ENCODE measurements at places on chromosomes 3 and 15. TPM values are rescaled to one million over a fixed set of nuclear protein-coding genes. Genes with fewer than 3 reads are reported as not detected.

GRCh38 chr15:40253167-40253790 lies 14.4 kb downstream of the PAK6 start:
- no peak overlapping the region for H3K27ac ChIP-seq
- H3K27me3 ChIP-seq = peaks cover 22% of the 10 kb centered on the region
- peaks cover 6% of the 10 kb centered on the region for H3K36me3 ChIP-seq
- H3K4me3 ChIP-seq = peak overlapping the region; percentile 69

GRCh38 chr3:160886421-160886820 lies 130.4 kb downstream of the PPM1L start:
- H3K4me3 ChIP-seq = no peak overlapping the region
- peaks cover 3% of the 10 kb centered on the region for H3K4me1 ChIP-seq
- H3K36me3 ChIP-seq = peaks cover 5% of the 10 kb centered on the region
- H3K27me3 ChIP-seq = no peaks in the 10 kb centered on the region
- no peak overlapping the region for H3K27ac ChIP-seq

DNA sequence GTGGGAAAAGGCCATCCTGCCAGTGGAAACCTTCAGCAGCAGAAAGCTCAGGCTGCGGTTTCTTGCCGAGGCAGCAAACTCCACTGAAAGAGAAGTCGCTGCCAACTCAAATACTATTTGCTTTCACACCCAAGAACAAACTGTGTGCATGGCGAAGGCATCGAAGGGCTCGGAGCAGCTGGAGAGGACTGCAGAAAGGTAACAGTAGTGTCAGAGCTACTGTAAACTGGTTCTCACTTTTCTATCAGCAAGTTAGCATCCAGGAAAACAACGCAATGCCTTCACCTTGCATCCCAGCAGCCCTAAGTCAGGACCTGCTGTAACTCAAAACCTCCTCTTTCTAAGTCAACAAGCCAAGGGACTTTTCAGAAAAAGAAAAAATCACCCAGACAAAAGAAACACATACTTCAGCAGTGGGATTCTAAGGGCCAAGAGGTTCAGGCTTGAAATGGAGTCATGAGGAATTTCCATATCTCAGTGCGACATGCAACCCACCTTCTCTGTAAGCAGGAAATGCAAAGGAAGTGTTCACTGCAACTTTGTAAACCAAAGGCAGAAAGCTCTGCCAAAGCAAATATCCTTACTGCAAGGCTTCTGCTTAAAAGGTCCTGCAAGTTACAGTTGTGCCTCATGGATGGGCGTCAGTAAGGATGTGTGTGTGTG lies 193.5 kb downstream of the FOXP1 start:
- peaks cover 4% of the 10 kb centered on the region for H3K27me3 ChIP-seq
- peak overlapping the region; percentile 72 for H3K4me3 ChIP-seq
- no peaks in the 10 kb centered on the region for H3K36me3 ChIP-seq
- peaks cover 26% of the 10 kb centered on the region for H3K4me1 ChIP-seq
- peak overlapping the region; percentile 88 for H3K27ac ChIP-seq

DNA sequence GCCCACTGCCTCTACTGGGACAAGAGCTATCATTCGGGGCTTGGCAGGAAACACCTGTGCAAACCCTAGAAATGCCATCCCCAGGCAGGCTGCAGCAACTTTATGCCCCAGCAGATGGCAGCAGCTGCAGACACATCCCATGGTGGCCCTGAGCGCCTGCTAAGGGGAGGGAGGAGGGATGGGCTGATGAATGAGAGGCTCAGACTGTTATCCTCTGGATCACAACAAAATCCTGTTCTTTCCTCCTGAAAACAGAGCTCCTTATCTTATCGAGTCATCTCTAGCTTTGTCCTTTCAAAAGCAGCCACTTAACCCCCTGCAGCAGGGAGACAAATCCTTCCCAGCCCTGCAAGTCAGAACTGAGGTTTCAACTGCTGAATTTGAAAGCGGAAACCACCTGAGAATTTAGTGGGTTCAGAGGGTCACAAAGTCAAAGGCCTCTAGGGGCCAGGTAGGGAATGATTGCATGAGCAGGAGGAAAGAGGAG lies 90.6 kb upstream of the PROK2 start:
- DNase-seq = peak; percentile 88
- H3K27ac ChIP-seq = no peak overlapping the region
- no peaks in the 10 kb centered on the region for H3K36me3 ChIP-seq
- H3K4me3 ChIP-seq = no peak overlapping the region

GRCh38 chr15:90469723-90470122 lies 60.0 kb upstream of the CRTC3 start:
- no peaks in the 10 kb centered on the region for H3K27me3 ChIP-seq
- peaks cover 21% of the 10 kb centered on the region for H3K36me3 ChIP-seq
- H3K4me1 ChIP-seq = no peaks in the 10 kb centered on the region
- DNase-seq = no peak
- H3K27ac ChIP-seq = no peak overlapping the region
- H3K4me3 ChIP-seq = no peak overlapping the region

GRCh38 chr15:92095693-92096092 lies 242.2 kb downstream of the SLCO3A1 start:
- H3K27me3 ChIP-seq = no peaks in the 10 kb centered on the region
- no peak for DNase-seq

DNA sequence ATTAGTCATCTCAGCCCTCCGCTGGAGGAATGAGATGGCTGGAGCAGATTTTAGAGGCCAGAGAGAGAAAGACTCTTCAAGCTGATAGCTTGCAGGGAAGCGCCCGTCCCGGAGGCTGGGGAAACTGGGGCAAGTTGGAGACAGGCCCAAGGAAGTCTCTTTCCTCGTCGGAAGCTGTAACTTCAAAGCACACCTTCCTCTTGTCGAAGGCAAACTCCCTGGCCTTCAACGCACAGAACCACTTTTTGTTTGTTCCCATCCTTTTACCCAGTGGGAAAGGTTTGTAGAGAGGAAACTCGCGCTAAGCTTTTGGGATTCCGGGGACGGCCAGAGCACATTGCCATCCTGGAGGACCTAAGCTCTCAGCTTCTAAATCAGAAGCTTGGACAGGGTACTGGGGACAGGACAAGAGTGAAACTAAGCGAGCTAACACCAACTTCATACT lies 900 bp upstream of the EOMES start:
- peak overlapping the region; percentile 89 for H3K4me3 ChIP-seq
- no peaks in the 10 kb centered on the region for H3K36me3 ChIP-seq

GRCh38 chr3:157282261-157283191 lies 122.6 kb upstream of the CCNL1 start:
- peaks cover 4% of the 10 kb centered on the region for H3K4me1 ChIP-seq
- no peaks in the 10 kb centered on the region for H3K27me3 ChIP-seq
- DNase-seq = no peak
- no peak overlapping the region for H3K27ac ChIP-seq

DNA sequence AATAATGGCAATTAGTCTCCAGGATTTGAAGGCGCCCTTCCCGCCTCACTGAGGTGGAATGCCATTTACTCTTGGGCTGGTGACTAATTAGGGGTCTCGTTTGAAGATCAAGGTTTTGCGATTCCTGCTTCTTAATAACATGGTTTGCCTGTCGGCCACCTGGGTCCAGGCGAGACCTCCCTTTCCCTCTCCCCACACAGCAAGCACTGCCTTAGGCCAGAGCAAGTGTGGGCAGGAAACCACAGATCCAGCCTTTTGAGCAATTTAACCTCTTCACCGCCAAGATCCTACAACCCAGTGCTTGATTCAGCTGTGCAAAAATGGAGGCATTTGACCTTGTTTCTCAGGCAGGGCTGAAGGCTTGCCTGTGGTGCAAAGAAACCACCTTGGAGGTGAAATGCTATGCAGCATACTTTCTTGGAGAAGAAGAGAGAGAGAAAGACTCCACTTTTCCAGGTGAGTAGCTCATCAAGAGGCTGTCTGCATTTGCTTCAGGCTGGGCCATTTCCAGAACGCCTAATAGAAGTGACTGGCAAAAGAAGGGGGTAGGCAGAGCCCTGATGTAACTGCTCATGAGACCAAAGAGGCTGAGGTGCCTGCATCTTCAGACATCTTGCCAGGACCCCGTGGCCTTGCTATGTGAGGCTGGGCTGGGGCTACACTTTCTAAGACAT lies 34.1 kb upstream of the WNT5A start:
- peak overlapping the region; percentile 39 for H3K4me3 ChIP-seq
- DNase-seq = no peak
- H3K27ac ChIP-seq = peak overlapping the region; percentile 85
- H3K27me3 ChIP-seq = peaks cover 4% of the 10 kb centered on the region

GRCh38 chr3:21621181-21621651 lies 129.8 kb downstream of the ZNF385D start:
- H3K4me1 ChIP-seq = no peaks in the 10 kb centered on the region
- H3K27me3 ChIP-seq = no peaks in the 10 kb centered on the region
- H3K36me3 ChIP-seq = no peaks in the 10 kb centered on the region
- DNase-seq = no peak

DNA sequence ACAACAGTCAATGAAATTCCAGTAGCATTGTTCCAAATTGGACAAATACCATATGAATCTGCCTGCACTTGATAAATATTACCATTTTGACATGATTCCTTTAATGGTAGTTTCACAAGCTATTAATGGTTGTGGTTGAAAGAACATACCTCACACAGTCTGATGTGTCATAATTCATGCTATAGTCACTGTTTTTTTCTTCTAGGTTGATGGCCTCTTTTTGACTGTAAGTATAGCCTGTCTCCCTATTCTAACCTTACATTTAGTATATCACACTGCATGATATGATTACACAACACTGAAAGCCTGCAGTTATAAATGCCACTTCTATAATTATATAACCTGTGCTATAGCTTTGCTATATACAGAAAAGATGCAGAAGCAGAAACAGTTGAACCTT lies 834.1 kb downstream of the NSUN3 start:
- H3K27ac ChIP-seq = no peak overlapping the region
- DNase-seq = no peak
- H3K4me3 ChIP-seq = no peak overlapping the region
- no peaks in the 10 kb centered on the region for H3K27me3 ChIP-seq
- H3K36me3 ChIP-seq = no peaks in the 10 kb centered on the region

DNA sequence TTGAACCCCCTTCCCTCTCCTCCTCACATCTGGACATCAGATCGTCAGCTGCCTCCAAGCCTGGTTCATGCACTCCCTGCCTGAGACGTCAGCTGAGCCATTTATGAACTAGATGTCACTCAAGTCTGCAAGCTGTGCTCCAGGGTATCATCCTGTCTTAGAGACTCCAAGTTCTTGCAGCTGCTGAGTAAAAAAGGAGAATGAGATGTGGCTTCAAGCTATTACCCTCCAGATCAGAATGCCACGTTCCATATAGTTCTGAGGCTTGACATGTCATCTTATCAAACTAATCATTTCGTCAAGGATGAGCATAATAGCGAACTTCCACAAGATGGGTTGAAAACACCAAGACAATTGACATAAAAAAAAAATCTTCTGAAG lies 766.3 kb downstream of the TBL1XR1 start:
- H3K4me1 ChIP-seq = no peaks in the 10 kb centered on the region
- no peak overlapping the region for H3K4me3 ChIP-seq
- no peak overlapping the region for H3K27ac ChIP-seq
- DNase-seq = no peak
- no peaks in the 10 kb centered on the region for H3K36me3 ChIP-seq

GRCh38 chr3:121223116-121223515 lies 315.1 kb downstream of the STXBP5L start:
- no peaks in the 10 kb centered on the region for H3K36me3 ChIP-seq
- H3K27me3 ChIP-seq = no peaks in the 10 kb centered on the region
- no peak overlapping the region for H3K4me3 ChIP-seq
- no peaks in the 10 kb centered on the region for H3K4me1 ChIP-seq

- peaks cover 3% of the 10 kb centered on the region for H3K36me3 ChIP-seq
- no peak for DNase-seq
- H3K4me1 ChIP-seq = no peaks in the 10 kb centered on the region
- H3K27ac ChIP-seq = no peak overlapping the region
- H3K27me3 ChIP-seq = peaks cover 3% of the 10 kb centered on the region
These were observed 95.1 kb upstream of the FGF7 start for GRCh38 chr15:49327927-49328326.

DNA sequence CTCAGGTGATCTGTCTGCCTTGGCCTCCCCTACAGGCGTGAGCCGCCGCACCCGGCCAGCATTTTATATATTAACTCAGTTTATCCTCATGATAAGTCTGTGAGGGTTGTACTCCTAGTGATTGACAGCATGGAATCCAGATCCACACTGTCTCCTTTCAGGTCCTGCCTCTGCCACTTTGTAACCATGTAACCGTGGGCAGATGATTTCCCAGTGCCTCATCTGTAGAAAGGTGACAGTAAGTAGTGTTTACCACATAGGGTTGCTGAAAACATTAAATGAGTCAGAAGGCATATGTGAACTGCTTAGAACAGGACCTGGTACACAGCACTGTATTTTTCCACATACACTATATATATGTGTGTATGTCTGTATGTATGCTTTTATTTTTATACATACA lies 2.4 kb downstream of the FYTTD1 start:
- H3K36me3 ChIP-seq = peaks cover 9% of the 10 kb centered on the region
- H3K4me1 ChIP-seq = peaks cover 14% of the 10 kb centered on the region
- H3K4me3 ChIP-seq = peak overlapping the region; percentile 74
- no peaks in the 10 kb centered on the region for H3K27me3 ChIP-seq

GRCh38 chr3:171804618-171805389 lies 5.5 kb downstream of the PLD1 start:
- H3K36me3 ChIP-seq = peaks cover 14% of the 10 kb centered on the region
- H3K27me3 ChIP-seq = peaks cover 11% of the 10 kb centered on the region
- H3K27ac ChIP-seq = peak overlapping the region; percentile 22
- H3K4me1 ChIP-seq = peaks cover 46% of the 10 kb centered on the region
- no peak overlapping the region for H3K4me3 ChIP-seq
- DNase-seq = no peak

DNA sequence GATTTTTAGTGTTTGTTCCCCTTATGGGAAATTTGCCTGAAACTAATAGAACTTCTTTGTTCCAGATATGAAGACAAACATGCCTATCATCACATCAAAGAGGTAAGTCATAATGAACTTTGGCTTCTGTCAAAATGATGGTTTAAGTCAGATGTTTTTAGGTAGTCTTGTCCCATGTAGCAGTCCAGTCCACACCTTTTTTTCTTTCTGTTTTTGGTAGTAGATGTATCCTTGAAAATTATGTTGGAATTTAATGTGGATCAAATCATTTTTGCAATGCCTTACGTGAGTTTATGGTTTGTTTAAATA lies 12.1 kb downstream of the TSEN2 start:
- H3K27me3 ChIP-seq = no peaks in the 10 kb centered on the region
- DNase-seq = no peak
- no peaks in the 10 kb centered on the region for H3K4me1 ChIP-seq
- no peak overlapping the region for H3K27ac ChIP-seq
- H3K36me3 ChIP-seq = peaks cover 10% of the 10 kb centered on the region

- no peak overlapping the region for H3K27ac ChIP-seq
- H3K4me1 ChIP-seq = peaks cover 12% of the 10 kb centered on the region
- no peak for DNase-seq
- no peaks in the 10 kb centered on the region for H3K36me3 ChIP-seq
- H3K27me3 ChIP-seq = no peaks in the 10 kb centered on the region
- H3K4me3 ChIP-seq = no peak overlapping the region
These were observed 275.2 kb downstream of the EPHA6 start for GRCh38 chr3:97089621-97090020.

GRCh38 chr15:38707802-38708671 lies 143.4 kb upstream of the RASGRP1 start:
- H3K36me3 ChIP-seq = no peaks in the 10 kb centered on the region
- peaks cover 2% of the 10 kb centered on the region for H3K27me3 ChIP-seq
- peak; percentile 48 for DNase-seq
- no peak overlapping the region for H3K27ac ChIP-seq

- no peaks in the 10 kb centered on the region for H3K4me1 ChIP-seq
- no peaks in the 10 kb centered on the region for H3K36me3 ChIP-seq
- no peak overlapping the region for H3K4me3 ChIP-seq
- DNase-seq = no peak
- no peak overlapping the region for H3K27ac ChIP-seq
These were observed 459.9 kb upstream of the MCTP2 start for GRCh38 chr15:93771196-93772030.

Gene VILL
- total RNA-seq = 13.7 TPM

Gene PRC1
- 19.5 TPM for total RNA-seq

Gene FBXL22
- total RNA-seq = 0.31 TPM

Gene SMCO1
- not detected for total RNA-seq

Gene MYO5C
- total RNA-seq = 22.9 TPM

Gene STT3B
- total RNA-seq = 103 TPM

Gene THRB
- 0.38 TPM for total RNA-seq

Gene SCG5
- total RNA-seq = 15.6 TPM

Gene ACAN
- total RNA-seq = 0.03 TPM

Gene DPPA2
- 0.64 TPM for total RNA-seq

Gene EAF1
- 23.9 TPM for total RNA-seq
